Peyer's patch (tissue), 4 donors: ENCODE measurements at places on chromosomes 6 and 20. TPM values are rescaled to one million over a fixed set of nuclear protein-coding genes. Genes with fewer than 3 reads are reported as not detected.

DNA sequence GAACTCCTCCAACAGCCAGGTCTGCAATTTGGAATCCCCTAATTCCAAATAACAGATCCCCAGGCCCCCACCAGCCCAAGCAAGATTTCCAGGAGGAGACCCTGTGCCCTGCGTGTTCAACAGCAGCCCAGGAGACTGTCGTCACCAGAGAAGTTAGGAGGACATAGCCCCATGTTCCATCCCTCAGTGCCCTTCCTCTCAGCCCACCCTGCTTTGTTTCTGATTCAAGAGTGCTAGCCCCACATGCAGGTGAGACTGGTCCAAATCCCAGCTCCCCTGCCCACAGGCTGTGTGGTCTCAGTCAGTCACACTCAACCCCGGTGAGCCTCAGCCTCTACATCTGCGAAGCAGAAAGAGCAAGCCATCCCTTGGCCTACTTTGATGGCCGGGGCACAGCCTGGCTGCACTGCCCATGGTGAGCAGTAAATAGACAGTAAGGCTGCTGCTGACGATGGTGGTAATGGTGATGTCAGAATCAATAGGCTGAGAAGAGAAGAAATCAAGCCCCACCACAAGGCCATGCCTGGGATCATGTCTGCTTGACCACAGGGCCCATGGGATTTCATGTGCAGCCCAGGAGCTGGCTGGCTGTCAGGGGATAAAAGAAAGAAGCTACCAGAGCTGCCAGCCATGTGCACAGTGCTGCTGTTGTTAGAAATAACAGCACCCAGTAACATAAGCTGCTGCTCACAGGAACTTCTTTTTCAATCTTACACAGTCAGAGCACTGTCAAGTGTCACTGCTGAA, 51.5 kb upstream of the NXT1 start:
- no peaks in the 10 kb centered on the region for H3K27me3 ChIP-seq
- no peak overlapping the region for H3K27ac ChIP-seq
- H3K4me1 ChIP-seq, result no peaks in the 10 kb centered on the region
- DNase-seq, result no peak

DNA sequence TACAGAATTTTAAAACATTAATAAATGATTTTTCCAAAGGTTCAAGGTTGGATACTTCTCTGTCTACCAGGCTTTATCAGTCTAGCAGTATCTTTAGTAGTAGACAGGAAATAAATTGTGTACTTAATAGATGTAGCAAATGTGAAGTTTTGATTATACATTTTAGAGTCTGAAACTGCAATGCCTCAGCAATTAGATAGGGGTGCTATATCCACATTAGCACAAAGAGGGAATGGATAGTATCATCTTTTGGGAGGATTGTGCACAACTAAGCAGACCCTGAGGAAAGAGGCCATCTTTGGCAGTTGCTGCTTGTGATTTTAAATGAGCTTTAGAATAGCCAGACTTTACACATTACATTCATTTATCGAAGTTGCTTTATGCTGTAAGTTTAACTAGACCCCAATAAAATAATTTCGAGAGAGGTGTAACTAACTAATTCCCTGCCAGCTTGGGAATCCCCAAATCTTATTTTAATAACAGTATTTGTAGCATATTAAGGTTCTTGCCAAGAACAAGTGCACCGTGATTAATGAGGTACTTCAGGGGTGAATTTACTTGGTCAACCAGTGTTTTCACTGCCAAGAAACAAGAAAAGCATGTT, 2.8 kb downstream of the KCNQ5 start:
- no peak for DNase-seq
- no peaks in the 10 kb centered on the region for H3K36me3 ChIP-seq
- H3K27me3 ChIP-seq, result no peaks in the 10 kb centered on the region
- no peak overlapping the region for H3K4me3 ChIP-seq

GRCh38 chr20:62255976-62256375, 17.7 kb downstream of the OSBPL2 start:
- H3K27me3 ChIP-seq, result no peaks in the 10 kb centered on the region
- no peak overlapping the region for H3K4me3 ChIP-seq
- H3K36me3 ChIP-seq, result no peaks in the 10 kb centered on the region
- no peak overlapping the region for H3K27ac ChIP-seq

- no peaks in the 10 kb centered on the region for H3K4me1 ChIP-seq
- no peak for DNase-seq
- no peak overlapping the region for H3K27ac ChIP-seq
- H3K36me3 ChIP-seq, result no peaks in the 10 kb centered on the region
These were observed 110.0 kb downstream of the PHACTR1 start for GRCh38 chr6:12826584-12826983.

Gene SMLR1
- not detected for total RNA-seq

GRCh38 chr6:169530752-169531123, 171.1 kb downstream of the WDR27 start:
- no peaks in the 10 kb centered on the region for H3K27me3 ChIP-seq
- H3K4me1 ChIP-seq, result no peaks in the 10 kb centered on the region
- no peak overlapping the region for H3K4me3 ChIP-seq
- H3K27ac ChIP-seq, result no peak overlapping the region
- H3K36me3 ChIP-seq, result no peaks in the 10 kb centered on the region

Gene OPRL1
- total RNA-seq, result not detected
